ENCODE measurements at places on chromosomes 5 and 9. TPM values are rescaled to one million over a fixed set of nuclear protein-coding genes. Genes with fewer than 3 reads are reported as not detected.
A peak's percentile ranks its signal among the peaks of the same experiment; 100 is the strongest.

The FSTL4 gene
- 0.09 TPM for total RNA-seq

The PCDHGA4 gene
- 3.9 TPM for total RNA-seq

The ARID3C gene
- not detected for total RNA-seq

The WDR70 gene
- total RNA-seq: 32.3 TPM

The GALNT12 gene
- total RNA-seq: 10.8 TPM

- no peak for DNase-seq
- no peaks in the 10 kb centered on the region for H3K27me3 ChIP-seq
- peaks cover 1% of the 10 kb centered on the region for H3K4me1 ChIP-seq
- no peaks in the 10 kb centered on the region for H3K36me3 ChIP-seq
Measured at GRCh38 chr5:107383414-107383813, 287.3 kb downstream of the EFNA5 start.

DNA sequence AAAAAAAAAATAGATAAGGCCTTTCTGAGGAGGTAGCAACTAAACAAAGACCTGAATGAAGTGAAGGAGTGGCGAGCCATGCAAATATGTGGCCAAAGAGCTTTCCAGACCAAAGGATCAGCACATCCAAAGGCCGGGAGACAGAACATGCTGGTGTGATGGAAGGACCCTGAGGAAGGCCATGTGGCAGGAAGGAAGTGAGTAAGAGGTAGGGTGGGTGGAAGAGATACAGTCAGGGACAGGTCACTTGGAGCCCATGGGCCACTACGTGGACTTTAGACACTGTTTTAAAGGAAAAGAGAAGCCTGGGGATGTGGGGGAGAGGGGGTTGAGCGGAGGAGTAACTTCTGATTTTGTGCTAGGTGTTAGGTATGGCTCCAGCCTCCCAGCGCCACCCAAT lies 31.3 kb downstream of the SPRY4 start:
- no peak overlapping the region for H3K27ac ChIP-seq
- DNase-seq: no peak

- H3K27ac ChIP-seq: no peak overlapping the region
- no peak for DNase-seq
- no peaks in the 10 kb centered on the region for H3K4me1 ChIP-seq
- H3K27me3 ChIP-seq: no peaks in the 10 kb centered on the region
- H3K4me3 ChIP-seq: no peak overlapping the region
Measured at GRCh38 chr5:127101533-127101932, 28.2 kb upstream of the C5orf63 start.

- DNase-seq: peak; percentile 40
- peaks cover 6% of the 10 kb centered on the region for H3K27me3 ChIP-seq
- no peaks in the 10 kb centered on the region for H3K36me3 ChIP-seq
- H3K4me3 ChIP-seq: no peak overlapping the region
- H3K4me1 ChIP-seq: peaks cover 2% of the 10 kb centered on the region
- H3K27ac ChIP-seq: no peak overlapping the region
Measured at GRCh38 chr5:96431376-96432187, 1.5 kb downstream of the PCSK1 start.

DNA sequence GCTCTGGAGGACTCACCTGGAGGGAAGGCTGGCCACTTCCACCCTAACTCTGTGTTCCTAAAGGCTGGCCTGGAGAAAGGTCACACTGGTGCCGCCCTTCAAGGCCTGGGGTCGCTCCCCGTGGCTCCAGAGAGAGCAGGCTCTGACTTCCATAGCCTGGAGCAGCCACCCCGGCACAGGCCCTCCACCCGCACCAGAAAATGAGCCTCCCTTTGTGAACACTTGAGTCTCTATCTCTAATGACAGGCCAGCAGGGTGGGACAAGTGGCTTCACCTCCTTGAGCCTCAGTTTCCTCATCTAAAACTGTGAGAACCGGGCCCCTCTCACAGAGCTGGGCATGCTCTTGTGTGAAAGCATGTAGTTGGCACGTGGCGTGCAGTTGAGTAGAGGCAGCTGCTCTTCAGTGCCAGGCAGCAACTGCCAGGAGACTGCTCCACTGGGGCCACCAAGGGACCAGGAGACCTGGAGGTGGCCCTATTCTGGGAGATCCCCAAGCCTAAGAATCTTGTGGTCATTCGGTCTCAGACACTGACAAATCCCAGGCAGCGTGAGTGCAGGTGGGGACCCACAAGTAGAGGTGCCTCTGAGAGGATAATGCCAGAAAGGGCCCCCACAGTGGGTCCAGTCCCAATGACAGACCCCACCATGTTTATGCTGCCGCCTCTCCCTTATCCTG lies 56.7 kb upstream of the GARNL3 start:
- H3K4me1 ChIP-seq: no peaks in the 10 kb centered on the region
- DNase-seq: no peak
- no peak overlapping the region for H3K4me3 ChIP-seq
- no peak overlapping the region for H3K27ac ChIP-seq

- no peak overlapping the region for H3K4me3 ChIP-seq
- H3K36me3 ChIP-seq: no peaks in the 10 kb centered on the region
- H3K27ac ChIP-seq: no peak overlapping the region
- H3K4me1 ChIP-seq: no peaks in the 10 kb centered on the region
- H3K27me3 ChIP-seq: no peaks in the 10 kb centered on the region
- peak; percentile 2 for DNase-seq
Measured at GRCh38 chr5:120778491-120779484, 314.7 kb downstream of the PRR16 start.

GRCh38 chr5:16489322-16489791 lies 23.8 kb upstream of the ZNF622 start:
- H3K36me3 ChIP-seq: no peaks in the 10 kb centered on the region
- no peaks in the 10 kb centered on the region for H3K4me1 ChIP-seq
- no peak overlapping the region for H3K27ac ChIP-seq
- DNase-seq: no peak
- H3K27me3 ChIP-seq: no peaks in the 10 kb centered on the region
- no peak overlapping the region for H3K4me3 ChIP-seq

GRCh38 chr5:122341087-122341486 lies 29.1 kb downstream of the SNCAIP start:
- no peak overlapping the region for H3K27ac ChIP-seq
- H3K27me3 ChIP-seq: no peaks in the 10 kb centered on the region
- H3K4me3 ChIP-seq: no peak overlapping the region
- no peaks in the 10 kb centered on the region for H3K36me3 ChIP-seq
- no peaks in the 10 kb centered on the region for H3K4me1 ChIP-seq
- no peak for DNase-seq

DNA sequence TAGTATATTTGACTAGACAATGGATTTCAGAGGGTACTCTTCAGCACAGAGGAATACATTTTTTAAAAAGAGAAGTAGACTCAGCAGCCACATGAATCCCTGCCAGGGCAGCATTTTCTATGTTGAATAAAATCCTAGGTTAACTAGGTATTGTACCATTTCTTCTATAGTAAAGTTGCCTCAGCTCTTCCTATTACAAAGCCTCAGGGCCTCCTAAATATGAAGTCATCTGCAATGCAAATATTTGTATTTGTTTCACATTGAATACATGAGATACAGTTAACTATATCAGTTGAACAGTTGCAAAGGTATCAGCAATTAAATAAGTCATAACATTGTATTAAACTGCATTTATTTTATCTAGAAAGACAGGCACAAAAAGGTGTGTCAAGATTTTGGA lies 59.5 kb downstream of the NUDT12 start:
- DNase-seq: no peak
- no peak overlapping the region for H3K27ac ChIP-seq
- H3K27me3 ChIP-seq: no peaks in the 10 kb centered on the region
- no peak overlapping the region for H3K4me3 ChIP-seq
- no peaks in the 10 kb centered on the region for H3K36me3 ChIP-seq
